Fibroblast of gingiva (primary cell): ENCODE measurements at places on chromosomes 11 and 22.

- peak; percentile 16 for DNase-seq
Measured at GRCh38 chr11:18248561-18248960, at the start of gene SAA2. SAA2 (minus strand) TSS chr11:18248668; CDS start chr11:18248011, 657 bp downstream.

DNA sequence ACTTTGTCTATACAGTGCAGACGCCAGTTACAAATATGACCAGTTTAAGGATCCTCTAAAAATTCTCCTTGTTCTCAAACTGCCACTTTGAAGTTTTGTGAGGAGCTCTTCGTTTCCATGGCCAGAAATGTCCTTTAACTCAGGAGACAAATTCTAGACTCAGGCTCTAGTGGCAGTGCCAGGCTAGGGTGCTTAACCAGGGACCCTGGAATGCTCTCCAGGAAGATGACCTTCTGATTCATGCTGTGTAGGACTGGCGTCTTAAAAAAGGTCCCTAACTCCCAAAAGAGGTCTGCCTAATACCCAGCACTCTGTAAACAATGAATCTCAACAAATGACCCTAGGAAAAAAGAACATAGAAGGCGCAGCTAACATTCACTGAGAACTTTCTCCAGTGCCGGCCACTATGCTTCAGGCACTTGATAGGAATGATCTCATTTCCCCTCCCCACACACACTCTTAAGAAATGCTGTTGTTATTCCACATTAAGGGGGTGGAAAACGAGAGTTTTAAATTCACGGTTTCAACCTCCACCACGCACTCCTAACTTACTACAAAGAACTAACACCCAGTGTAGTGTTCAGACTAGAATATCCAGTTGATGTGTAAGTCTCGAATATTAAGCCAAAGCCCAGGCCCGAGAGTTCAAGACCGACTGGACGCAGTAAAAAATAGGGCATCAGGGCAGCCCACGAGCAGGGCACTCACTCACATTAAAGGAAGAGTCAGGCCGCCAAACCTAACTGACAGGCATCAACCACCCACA lies 747 bp downstream of the NXF1 start:
- DNase-seq, result peak; percentile 26

DNA sequence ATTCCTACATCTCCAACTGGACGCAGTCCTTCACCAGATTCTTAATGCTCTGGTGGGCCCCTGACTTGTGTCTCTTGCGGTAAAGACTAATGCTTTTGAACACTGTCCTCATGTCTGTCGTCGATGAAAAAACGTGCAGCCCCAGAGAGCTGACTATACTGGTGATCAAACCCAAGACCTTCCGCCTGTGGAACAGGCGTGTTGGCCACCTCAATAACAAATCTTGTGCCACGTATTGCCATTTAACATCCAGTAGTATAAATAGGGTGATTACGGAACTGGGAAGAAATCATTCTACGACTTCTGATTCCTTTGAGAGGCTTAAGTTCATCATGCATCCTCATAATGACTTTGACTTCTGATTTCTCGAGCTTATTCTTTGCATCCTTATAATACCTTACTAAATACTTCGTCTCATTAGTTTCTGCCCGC lies 45.6 kb downstream of the OR4D9 start:
- no peak for DNase-seq

- no peak for DNase-seq
Measured at GRCh38 chr11:80849253-80849652, 1408.4 kb upstream of the TENM4 start.

DNA sequence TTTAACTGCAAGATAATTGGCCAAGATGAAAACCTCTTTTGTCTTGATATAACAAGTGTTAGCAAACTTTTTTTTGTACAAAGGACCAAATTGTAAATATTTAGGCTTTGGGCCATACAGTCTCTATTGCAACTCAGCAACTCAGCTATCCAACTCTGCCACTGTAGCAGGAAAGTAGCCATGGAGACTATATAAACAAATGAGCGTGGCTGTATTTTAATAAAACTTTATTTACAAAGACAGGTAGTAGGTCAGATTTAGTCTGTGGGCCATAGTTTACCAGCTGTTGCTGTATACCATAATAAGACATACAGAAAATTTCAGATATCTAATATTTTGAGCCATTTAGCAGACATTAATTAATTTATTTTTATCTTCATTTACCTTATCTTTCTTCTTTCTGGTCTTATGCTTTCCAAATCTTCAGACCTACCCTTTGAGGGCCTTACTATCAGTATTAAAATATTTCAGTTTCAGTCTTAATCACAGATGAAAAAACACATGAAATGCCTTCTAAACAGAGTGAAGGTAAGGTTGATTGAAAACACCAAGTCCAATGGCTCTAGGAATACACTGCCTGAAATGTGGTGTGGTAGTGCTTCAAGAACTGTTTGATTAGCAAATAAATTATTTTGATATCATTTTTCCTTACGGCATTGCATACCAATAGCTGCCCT lies 256.9 kb upstream of the CTSC start:
- no peak for DNase-seq

- DNase-seq, result no peak
Measured at GRCh38 chr11:88521399-88521798, 183.9 kb upstream of the CTSC start.

DNA sequence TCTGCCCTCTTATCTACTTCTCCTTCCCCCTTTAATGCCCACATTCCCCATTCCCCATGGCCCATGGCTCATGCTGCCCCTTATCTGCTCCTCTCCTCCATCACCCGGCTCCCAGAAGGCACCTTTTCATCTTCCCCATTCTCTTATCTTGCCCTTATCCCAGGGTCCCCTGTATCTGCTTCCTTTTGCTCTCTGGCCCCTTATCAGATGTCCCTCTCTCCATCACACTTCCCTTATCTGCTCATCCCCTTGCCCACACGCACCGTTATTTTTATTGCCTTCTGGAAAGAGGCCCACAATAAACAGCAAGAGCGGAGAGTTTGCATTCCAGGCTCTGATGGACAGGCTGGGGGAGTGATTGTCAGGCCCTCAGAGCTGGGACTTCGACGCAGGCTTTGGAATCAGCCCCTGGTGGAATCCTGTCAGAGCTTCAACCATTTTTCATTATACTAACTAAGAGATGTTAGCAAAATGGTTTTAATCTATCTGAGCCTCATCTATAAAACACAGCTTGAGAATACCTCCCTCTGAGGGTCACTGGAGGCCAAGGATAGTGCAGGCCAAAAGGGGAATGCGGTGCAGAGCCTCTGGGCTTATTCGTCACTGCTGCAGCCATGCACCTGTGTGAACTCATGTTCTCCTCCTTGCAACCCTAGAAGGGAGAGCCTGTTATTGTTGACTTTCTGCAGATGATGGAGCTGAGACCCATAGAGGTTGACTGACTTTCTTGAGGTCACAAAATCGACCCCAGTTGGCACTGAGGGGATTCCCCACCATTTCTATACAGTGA lies 37.0 kb upstream of the LRRC55 start:
- DNase-seq, result no peak

- DNase-seq, result no peak
Measured at GRCh38 chr11:20030472-20030871, 129.8 kb downstream of the DBX1 start.

- DNase-seq, result no peak
Measured at GRCh38 chr22:44848296-44848741, 95.9 kb downstream of the ARHGAP8 start.

DNA sequence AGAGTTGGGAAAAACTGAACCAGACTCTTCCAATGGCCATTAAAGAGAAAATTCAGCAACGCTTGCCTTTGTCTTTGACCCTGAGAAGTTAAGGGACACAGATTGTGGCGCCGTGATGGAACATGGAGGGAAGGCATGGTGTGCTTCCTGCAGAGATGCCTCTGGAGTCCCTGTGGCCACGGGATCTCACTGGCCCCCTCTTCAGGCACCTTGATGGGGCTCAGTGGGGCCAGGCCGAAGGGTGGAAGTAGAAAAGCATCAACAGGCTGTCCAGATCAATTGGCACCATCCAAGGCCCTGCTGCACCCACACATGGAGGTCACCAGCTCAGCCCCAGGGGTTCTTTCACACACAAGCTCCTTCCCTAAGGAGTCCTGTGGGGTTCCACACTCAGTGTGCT lies 42.9 kb downstream of the MORC2 start:
- no peak for DNase-seq

- DNase-seq, result no peak
Measured at GRCh38 chr22:39940757-39941305, 19.4 kb upstream of the TMA7B start.

DNA sequence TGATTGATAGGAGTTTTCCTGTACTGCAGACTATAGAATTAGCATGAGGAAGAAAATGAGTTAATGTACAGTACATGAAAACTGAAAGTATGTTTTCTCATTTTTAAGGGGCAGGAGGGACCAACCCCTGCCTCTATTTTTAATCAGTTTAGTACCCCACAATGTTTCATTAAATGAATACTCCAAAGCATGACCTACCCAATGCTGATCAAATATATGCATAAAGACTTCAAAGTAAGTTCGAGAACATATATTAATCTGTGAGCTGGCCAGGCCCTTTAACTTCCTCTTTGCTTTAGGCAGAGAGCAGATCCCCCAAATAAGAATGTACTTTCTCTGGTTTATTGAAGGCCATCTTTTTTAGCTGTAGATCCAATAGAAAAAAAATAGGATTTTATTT lies 161.0 kb downstream of the FCHSD2 start:
- DNase-seq, result no peak

DNA sequence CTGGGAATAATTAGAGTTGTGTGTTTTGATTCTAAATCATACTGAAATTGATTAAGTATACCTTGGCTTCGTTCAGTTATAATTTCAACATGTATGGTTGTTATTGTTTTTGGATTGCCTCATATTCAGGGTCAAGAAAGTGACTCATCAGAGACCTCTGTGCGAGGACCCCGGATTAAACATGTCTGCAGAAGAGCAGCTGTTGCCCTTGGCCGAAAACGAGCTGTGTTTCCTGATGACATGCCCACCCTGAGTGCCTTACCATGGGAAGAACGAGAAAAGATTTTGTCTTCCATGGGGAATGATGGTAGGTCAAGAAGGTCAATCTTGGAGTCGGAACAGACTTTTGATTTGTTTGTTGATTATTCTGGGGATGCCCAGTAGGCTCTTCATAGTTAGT lies 40.4 kb downstream of the KMT2A start:
- peak; percentile 3 for DNase-seq

GRCh38 chr11:115257678-115258077 lies 246.5 kb downstream of the CADM1 start:
- no peak for DNase-seq

- DNase-seq, result no peak
Measured at GRCh38 chr11:17601256-17601671, 54.2 kb downstream of the OTOG start.

DNA sequence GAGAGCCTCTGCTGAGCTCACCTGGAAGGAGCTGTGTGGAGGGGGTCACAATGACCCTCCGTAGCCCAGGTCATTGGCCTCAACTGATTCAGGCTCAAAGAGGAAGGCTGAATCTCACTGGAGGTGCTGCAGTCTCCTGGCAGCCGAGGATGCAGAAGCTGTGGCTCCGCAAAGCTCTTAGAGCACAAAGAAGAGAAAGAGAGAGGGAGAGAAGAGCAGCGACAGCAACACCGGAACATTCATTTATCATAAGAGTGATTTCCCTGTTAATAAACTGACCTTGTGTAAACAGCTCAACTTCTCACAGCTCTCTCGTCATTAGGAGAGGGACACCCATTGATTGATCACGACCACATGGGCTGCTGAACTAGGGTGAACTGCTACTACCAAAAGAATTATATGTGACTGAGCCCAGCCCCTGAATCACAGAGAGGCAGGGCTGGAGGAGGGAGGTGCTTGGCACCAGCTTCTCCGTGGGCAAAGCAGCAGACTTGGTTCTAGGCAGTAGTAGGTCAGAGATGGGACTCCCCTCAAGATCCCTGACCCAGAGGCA lies 281.7 kb downstream of the NXPE2 start:
- DNase-seq, result no peak

DNA sequence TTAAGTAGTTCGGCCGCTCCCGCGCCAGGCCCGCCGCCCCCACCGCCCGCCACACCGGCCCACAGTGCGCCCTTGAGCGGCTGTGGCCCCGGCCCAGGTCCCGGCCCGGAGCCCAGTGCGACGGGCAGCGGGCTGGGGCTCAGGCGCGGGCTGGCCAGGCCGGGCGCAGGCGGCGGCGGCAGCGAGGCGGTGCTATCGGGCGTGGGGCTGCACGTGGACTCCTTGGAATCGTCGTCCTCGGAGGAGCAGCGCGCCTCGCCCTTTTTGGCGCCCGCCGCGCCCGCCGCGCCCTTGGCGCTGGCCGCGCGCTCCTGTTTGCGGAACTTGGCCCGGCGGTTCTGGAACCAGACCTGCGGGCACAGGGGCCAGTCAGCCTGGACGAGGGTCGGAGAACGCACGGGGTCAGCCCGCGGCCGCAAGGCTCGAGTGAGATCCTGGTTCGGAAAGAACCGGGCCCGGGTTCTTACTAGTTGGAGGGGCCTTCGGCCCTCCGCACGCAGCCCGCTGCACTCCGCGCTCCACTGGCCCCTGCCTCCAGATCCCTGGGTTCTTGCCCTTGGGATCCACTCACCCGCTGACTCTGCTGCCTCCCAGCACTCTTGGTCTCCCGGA lies 4.0 kb downstream of the PHOX2A start:
- peak; percentile 30 for DNase-seq

GRCh38 chr11:79406376-79406775 lies 34.5 kb downstream of the TENM4 start:
- DNase-seq, result no peak

- peak; percentile 76 for DNase-seq
Measured at GRCh38 chr11:36238881-36239280, 50.3 kb downstream of the COMMD9 start.

DNA sequence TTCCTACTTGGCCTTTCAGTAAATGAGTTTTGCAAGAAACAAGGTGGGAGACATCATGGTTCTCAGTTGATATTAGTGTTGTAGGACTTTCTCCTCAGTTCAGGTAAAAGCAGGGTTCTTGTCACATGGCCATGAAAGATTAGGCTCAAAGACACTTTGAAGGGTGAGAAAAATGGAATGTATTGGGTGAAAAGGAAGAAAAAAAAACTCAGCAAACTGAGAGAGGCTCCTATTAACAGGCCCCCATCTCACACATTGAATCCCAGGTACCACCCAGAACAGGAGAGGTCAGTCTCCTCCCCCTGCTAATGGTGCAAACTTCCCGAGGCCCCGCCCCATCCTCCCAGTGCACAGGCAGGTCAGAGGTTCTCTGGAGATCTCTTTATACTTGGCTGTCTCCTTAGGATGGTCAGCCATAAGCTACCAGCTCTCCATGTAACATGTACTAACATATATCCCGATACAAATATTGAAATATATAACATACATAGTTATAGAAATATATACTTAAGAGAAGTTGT lies 62.2 kb downstream of the MICAL2 start:
- DNase-seq, result no peak

- DNase-seq, result no peak
Measured at GRCh38 chr22:48699511-48699910, 1128.2 kb downstream of the BRD1 start.

DNA sequence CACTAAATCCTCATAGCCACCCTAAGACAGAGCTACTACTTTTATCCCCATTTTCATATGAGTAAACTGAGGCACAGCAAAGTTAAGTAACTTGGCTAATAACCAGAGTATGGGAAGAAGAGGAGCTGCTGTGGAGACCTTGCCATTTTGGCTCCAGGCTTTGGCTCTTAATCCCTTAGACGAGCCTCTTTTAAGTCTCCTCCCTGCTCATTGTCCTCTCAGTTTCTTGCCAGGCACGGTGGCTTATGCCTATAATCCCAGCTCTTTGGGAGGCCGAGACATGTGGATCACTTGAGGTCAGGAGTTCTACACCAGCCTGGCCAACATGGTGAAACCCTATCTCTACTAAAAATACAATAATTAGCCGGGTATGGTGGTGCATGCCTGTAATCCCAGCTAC lies 78.6 kb downstream of the PRR5L start:
- DNase-seq, result no peak
